ENCODE measurements at places on chromosomes 5 and 9.

DNA sequence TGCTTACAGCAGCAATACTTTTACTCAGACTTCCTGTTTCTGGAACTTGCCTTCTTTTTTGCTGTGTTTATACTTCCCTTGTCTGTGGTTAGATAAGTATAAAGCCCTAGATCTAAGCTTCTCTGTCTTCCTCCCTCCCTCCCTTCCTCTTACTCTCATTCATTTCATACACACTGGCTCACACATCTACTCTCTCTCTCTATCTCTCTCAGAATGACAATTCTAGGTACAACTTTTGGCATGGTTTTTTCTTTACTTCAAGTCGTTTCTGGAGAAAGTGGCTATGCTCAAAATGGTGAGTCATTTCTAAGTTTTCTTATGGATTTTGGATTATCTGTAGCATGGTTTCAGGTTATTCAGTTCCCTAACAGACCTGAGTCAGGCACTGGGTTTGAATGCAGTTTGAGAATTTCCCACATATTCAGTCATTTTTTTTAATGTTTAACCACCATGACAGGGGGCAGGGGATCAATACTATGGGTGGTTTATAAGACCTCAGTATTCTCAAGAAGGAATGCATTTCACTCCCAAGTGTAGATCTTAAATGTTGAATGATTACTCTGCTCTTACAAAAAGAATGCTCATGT lies at the start of gene IL7R:
Gene IL7R, plus strand, starts transcription at position 127 of the 587 bp plus-strand sequence. Its CDS starts 87 bp downstream, at position 214.
- no peak for DNase-seq

DNA sequence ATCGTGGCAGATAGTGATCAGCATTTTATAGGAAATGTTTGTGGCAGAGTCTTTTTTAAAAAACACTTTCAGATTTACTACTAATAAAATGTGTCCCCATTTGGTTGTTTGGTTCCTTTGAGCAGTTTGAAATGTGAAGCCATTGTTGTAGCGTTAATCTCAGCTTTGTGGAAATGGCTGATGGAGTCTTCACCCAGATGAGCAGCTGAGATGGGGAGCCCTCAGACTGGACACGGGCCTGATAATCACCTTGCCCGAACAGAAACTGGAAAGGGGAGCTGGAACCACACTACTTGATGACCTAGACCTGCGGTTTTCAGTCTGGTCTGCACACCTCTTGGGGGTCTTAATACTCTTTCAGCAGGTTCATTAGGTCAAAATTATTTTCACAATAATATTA lies 20.6 kb upstream of the ANP32B start:
- no peak for DNase-seq

GRCh38 chr5:88761269-88761850 lies 121.6 kb downstream of the MEF2C start:
- DNase-seq = no peak

DNA sequence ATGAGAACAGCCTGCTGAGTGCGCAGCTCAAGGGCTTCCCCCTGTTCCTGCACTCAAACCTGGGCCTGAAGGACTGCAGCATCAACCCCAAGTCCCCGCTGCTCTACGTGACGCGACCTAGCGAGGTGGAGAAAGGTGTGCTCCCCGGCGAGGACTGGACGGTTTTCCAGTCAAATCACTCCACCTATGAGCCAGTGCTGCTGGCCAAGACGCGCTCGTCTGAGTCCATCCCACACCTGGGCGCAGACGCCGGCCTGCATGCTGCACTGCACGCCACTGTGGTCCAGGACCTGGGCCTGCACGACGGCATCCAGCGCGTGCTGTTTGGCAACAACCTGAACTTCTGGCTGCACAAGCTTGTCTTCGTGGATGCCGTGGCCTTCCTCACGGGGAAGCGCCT lies 19.9 kb downstream of the NDST1 start:
- no peak for DNase-seq

- DNase-seq = no peak
Measured at GRCh38 chr5:102537011-102537410, 38.2 kb upstream of the SLCO6A1 start.

DNA sequence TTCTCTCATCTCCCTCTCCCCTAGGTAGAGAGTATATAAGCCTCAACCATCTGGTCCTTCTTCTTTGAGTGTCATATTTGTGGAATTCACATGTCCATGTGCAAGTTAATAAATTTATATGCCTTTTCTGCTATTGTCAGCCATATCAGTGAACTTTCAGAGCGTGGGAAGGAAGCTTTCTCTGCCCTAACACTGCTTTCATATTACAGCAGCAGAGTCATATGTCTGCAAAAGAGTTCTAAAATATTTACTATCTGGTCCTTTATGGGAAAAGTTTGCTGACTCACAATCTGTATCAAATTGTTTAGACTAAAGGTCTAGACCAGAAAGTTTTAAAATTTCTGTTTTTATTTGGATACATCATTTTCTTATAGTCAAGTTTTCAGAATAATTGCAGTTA lies 669.0 kb downstream of the LRRC70 start:
- no peak for DNase-seq

DNA sequence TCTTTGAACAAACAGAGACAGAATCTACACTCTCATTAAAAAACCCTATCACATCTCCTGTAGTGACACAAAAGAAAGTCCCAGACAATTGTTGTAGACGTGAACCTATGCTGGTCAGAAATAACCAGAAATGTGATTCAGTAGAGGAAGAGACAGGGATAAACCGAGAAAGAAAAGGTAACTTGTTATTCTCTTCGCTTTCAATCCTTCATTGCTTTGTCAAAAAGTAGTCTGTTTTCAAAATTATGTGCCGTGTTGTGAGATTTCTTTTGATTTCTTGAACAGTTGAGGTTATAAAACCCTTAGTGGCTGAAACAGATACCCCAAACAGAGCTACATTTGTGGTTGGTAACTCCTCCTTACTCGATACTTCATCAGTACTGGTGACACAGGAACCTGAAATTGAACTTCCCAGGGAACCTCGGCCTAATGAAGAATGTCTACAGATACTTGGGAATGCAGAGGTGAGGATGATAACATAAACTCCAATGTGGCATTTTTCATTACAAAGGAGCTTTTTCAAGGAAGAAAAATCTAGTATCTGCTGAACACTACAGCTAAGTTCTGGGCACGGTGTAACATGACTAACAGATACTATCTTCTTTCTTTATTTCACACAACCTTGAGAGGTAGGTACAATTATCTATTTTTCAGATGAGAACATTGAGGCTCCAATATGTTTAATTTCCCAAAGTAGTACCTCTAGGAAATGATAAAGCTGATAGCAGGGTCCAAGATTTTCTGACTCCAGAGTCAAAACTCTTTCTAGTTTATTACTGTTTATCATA lies 14.3 kb downstream of the HMGCR start:
- no peak for DNase-seq

DNA sequence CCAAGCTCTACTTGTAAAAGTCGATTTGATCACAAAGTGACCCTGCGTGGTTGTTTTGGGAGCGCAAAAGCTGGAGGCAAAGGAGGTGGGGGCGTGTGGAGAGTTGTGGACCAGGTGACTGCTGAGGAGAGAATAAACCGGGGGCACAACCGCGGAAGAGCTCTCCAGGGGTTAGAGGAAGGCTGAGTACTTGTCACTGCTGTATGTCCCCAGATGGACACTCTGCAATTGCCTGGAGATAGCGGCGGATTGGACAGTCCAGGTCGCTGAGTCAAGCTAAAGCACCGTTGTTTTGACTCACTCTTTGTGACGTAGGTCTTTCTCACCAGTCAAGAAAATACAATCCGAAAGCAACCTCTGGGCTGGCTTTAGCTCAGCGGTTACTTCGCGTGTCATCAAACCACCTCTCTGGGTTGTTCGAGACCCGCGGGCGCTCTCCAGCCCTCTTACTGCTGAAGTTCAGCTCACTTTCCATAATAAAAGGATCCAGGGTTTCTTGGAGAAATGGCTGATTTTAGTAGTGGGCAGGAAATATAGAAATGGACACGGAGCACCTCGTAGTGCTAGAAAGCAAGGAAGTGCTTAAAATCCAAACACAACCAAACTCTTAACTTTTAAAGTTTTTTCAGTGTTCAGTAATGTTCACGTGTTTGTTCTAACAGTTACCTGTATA lies 25.7 kb downstream of the ZMAT2 start:
- peak; percentile 53 for DNase-seq
